ENCODE measurements at places on chromosomes 2 and 18.

GRCh38 chr2:118865106-118865505 lies 17.7 kb upstream of the EN1 start:
- peak; percentile 19 for DNase-seq

DNA sequence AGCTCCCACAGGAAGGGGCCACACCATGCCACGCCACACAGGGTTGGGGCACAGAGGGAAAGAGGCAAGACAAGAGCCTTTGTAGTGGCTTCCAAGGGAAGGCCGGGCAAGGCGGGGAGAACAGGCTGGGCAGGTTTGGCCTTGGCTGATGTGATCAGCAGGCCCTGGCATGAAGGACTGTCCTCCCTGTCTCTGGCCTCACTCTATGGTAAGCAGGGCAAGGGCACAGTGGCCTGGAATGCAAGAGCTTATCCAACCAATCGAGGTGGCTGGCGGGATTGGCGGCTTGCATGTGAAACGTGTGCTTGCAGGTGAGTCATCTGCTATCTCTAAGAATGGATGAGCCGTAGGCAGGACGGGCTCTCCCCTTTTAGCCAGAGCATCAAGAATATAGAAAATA lies 6.4 kb upstream of the ATP9B start:
- no peak for DNase-seq

- DNase-seq, result no peak
Measured at GRCh38 chr18:36513556-36513955, 216.0 kb downstream of the FHOD3 start.

DNA sequence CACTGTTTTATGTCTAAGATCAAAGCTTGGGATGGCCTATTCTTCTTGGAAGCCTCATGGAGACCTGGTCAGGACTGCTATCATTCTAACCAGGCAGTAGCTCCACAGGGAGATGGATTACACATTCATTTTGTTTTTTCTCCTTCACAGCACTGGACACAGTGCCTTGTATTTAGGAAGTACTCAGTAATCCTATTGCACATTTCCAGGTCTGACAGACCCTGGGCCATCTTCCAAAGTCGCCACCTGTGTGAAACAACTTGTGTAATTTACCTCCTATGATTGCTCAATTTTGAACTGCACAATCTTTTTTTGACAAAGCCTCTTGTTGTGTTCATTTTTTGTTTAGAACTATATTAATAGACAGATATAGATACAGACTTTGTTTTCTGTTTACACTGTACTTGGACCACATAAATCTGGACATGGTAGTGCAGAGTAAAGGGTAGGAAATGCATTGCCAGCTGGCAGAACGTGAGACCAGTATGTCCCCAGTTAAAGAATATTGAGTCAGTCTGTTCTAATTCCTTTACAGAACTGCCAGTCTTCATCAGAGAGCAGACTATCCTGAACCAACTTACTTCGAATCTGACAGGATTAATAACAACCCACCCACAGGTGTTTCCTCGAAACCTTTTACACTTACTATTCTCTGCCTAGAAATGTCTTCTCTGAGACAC lies 277.8 kb upstream of the CYRIA start:
- DNase-seq, result no peak

GRCh38 chr2:113848758-113849415 lies 41.0 kb upstream of the ACTR3 start:
- no peak for DNase-seq

- DNase-seq, result no peak
Measured at GRCh38 chr2:191318729-191319078, 73.5 kb downstream of the MYO1B start.

GRCh38 chr2:226066391-226066790 lies 666.9 kb downstream of the NYAP2 start:
- DNase-seq, result no peak

- DNase-seq, result no peak
Measured at GRCh38 chr18:46297124-46297523, 192.9 kb downstream of the HAUS1 start.

DNA sequence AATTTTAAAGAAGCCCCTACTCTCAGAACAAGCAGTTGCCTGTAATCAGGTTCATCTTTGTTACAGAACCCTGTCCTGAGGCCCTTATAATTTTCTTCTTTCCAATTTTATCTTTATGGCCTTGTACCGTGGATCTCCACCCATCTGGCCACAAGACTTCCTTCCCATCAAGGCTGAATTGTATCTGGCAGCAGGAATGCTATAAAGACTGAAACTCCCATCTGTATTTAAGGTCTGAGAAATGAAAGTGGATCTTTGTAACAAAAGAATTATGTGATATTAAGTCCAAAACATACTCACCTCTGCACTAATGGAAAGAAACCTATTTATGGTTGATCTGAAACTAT lies 91.8 kb downstream of the METTL8 start:
- no peak for DNase-seq

GRCh38 chr2:69565431-69565839 lies 78.1 kb downstream of the AAK1 start:
- DNase-seq, result peak; percentile 73

GRCh38 chr2:233410196-233410760 lies 56.0 kb downstream of the DGKD start:
- DNase-seq, result no peak

- no peak for DNase-seq
Measured at GRCh38 chr2:172261292-172261691, 158.6 kb upstream of the DLX2 start.

DNA sequence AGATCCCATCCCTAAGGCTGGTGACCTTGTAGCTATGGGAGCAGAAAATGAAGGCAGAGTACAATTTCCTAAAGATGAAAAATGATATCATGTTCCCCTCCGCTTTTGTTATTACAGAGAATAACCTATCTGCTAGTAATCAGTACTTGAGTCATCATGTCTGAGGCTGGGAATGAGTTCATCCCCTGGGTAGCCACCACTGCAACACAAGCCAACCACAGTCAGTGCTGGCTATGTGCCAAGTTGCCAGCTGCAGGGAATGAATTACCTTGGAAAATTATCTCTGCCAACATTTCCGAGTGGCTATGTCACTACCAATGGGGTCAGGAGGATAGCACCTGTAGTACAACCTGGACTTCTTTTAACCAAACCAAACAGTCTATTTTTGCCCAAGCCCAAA lies 1094.7 kb upstream of the DDX18 start:
- no peak for DNase-seq

GRCh38 chr2:205473791-205474190 lies 208.5 kb upstream of the NRP2 start:
- no peak for DNase-seq

DNA sequence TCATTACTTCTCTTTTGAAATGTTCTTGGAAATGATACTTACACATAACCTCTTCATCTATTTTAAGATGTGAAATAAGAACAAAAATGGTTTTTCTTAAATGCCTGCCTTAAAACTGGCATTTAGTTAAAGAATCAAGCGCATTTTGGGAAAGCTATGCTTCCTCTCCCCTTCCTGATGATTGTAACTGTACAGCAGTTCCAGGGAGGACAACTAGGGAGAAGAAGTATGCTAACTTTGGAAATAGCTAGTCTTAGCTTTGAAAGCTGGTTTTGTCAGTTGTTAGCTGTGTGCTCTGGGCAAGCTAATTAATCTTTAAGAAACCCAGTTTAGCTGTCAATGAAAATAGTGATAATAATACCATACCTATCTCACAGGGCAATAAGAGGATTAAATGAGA lies 8.4 kb upstream of the ADCYAP1 start:
- DNase-seq, result no peak

DNA sequence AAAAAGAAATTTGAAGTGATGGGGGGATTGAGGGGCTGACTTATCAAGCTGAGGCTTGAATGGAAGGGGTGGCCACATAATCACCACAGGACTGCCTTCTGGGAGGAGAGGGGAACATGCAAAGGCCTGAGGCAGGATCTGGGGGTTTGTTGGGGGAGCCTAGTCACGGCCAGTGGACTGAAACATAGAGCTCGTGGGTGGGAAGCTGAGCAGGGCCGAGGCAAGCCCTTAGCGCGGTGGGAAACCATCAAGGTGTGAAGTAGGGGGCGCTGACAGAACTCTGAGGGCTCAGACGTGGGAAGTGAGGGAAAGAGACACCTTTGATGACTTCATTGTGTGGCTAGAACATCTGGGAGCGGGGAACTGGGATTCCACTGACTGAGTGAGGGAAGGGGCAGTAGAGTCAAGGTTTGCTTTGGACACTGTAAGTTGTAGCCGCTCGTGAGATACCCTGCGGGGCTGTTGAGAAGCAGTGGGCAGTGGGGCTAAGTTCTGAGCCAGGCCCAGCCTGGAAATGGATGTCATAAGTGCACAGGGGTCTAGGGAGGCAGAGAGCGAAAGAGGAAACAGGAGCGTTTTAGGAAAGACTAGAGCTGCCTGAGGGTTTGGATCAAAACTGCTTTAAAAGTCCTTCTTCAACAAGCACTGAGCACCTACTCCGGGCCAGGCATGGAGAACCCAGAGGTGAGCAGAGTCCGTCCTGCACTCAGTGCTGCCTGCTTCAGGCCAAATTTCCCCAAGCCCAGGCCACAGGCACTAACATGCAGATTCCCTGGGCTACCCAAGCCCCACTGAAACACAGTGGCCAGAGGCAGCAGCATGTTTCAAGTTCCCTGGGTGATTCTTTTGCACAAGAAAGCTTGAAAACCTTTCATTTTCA lies 686 bp upstream of the SNORC start:
- DNase-seq, result no peak

- no peak for DNase-seq
Measured at GRCh38 chr18:75823471-75823870, 396.0 kb upstream of the SMIM21 start.

- DNase-seq, result no peak
Measured at GRCh38 chr2:190215620-190216019, 104.0 kb downstream of the HIBCH start.

DNA sequence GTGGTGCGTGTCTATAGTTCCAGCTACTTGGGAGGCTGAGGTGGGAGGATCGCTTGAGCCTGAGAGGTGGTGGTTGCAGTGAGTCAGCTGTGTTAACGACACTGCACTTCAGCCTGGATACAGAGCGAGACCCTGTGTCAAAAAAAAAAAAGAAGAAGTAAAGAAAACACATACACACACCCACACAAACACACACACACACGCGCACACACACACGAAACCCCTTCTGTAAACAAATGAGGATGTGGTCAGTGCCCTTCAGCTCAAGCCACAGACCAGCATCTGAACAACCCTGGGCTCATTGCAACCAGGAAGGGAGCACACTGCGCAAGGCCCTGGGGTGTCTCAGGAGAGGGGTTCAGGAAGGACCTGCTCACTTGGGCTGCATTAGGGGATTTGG lies 47.9 kb upstream of the KCNF1 start:
- no peak for DNase-seq

GRCh38 chr2:57479981-57480380 lies 566.6 kb upstream of the VRK2 start:
- DNase-seq, result no peak

DNA sequence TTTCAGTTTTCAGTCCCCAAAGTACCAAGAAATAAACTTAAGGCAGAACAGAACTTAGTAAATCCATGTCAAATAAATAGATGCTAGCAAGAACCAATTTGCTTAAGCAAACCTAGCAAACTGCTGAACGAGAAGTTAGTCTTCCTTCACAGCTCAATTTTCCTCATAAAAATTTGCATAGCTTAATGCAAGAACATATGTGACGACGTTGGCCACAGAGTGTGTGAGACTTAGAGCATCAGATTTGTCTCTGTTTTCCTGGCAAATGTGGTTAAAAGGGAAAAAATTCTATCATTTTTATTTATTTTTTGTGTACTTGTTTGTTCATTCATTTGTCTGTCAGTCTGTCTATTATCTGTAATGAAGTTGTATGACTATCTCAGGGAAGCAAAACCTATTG lies 485.7 kb downstream of the THSD7B start:
- DNase-seq, result no peak

DNA sequence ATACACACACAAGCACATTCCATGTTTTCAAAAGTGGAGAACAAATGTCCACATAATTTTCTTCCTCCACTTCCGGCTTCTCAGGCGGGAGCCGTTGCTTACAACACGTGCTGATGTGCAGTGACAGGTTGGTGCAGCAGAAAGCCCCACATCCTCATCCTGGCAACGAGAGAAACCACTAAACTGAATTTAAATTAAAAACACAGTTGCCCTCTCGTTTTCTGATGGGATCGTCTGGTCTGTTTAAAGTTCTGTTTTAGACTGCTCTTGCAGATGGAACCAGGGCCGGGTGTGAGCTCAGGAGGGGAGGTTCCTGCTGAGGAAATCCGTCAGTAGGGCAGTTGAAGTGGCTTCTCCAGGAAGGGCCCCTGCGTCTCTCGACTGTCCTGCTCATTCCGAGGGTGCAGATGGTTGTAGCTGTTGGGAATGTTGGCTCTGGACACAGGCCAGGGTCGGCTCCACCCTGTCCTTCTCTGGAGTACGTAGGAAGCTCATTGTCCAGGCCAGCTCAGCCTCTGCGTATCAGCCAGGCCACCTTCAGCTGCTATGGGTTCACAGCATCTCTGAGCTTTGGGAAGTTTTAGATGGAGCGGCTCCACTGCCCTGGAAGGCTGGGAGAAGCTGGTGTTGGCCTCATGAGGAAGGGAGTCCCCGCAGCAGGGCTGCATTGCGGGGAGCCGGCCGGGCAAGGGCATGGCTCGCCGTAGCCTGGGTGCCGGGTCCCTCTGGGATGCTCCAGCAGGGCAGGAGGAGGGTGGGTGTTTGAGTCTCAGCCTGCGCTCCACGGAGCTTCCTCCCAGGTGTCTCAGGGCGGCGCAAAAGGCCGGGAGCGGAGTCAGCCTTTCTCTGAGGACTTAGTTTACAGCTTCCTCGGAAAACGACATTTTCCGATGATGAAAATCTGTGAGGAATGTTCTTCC lies 58.3 kb downstream of the NFATC1 start:
- DNase-seq, result no peak

DNA sequence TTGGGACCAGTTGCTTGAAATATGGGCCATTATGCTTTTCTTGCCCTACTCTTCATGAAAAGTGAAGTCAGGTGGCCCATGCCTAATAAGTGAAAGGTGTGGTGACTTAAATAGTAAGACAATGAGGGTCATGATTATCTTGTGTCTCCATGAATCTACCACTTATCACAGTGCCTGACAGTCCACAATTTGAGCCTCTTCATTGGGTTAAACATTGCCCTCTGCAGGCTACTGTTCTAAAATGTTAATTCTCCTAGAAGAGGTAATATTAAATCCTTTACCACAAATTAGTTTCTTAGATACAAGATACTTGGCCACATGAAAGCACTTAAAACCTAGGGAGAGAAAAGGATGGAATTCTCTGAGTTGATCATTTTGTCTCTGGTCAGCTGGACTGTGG lies 4.0 kb downstream of the EGR4 start:
- no peak for DNase-seq

- DNase-seq, result no peak
Measured at GRCh38 chr2:95021847-95022246, 3.7 kb upstream of the MAL start.

- no peak for DNase-seq
Measured at GRCh38 chr2:59182249-59182648, 941.1 kb upstream of the FANCL start.

- no peak for DNase-seq
Measured at GRCh38 chr2:1482253-1482675, 69.0 kb downstream of the TPO start.

All from activated CD4-positive, alpha-beta T cell treated with anti-CD3 and anti-CD28 coated beads for 4 hours (primary cell).